ENCODE measurements at places on chromosomes 1 and 21.
A peak's percentile ranks its signal among the peaks of the same experiment; 100 is the strongest.

- DNase-seq = no peak
Measured at GRCh38 chr1:41935226-41935625, 16.5 kb upstream of the HIVEP3 start.

DNA sequence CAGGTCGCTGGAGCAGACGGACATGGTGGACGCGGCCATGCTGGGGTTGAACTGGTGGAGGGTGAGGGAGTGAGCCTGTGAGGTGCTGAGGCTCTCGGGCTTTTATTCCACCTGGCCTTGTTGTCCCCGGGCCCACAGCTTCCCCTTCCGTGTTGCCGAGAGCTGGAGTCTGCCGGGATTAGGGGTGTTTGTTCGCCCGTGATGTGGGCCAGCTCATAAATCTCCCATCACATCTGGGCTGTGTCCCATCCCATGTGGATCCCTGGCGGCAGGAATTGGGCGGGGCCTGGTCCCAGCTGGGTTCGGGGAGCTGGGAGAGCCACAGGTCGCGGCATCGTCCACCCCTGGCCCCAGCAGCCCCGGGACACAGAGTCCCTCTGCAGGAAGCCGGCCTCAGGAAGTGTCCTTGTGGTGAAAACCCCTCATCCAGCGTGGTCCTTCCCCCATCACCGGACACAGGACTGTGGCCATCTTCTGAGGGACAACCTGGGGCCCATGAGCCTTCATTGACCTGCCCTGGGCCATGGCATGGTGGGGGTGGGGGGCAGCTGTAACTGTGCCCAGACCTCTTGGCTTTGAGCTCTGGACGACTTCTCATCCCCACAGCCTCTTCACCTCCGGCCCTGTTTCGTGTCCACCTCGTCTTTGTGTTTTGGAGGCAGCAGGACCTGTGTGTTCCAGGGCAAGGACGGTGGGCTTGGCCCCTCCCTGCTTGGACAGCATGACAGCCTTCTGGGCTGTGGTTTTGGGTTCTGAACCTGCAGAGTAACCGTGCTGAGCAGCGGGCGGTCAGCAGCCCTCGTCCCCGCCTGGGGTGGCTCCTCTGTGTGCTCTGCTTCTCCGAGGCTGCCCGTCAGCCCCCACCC is at the start of gene KRTAP10-6:
KRTAP10-6 (minus strand) TSS at position 60 of the 866 bp plus-strand sequence; CDS start at position 39, 21 bp downstream.
- DNase-seq = peak; percentile 32

DNA sequence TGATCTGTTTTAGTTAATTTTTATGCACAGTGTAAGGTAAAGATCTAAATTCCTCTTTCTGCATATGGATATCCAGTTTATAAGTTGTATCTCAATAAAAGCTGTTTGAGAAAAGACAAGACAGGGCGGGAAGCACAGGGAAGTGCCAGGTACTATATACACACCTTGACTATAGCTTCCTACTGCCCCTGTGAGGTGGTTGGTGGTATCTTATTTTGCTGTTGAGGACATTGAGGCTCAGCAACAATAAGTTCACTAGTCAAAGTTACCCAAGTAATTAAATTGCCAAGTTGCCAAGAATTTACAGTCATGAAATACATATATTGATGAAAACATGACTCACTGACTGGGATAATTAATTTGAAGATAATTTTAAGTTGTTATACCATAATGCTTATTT is 109.1 kb downstream of the CD247 start:
- DNase-seq = no peak

DNA sequence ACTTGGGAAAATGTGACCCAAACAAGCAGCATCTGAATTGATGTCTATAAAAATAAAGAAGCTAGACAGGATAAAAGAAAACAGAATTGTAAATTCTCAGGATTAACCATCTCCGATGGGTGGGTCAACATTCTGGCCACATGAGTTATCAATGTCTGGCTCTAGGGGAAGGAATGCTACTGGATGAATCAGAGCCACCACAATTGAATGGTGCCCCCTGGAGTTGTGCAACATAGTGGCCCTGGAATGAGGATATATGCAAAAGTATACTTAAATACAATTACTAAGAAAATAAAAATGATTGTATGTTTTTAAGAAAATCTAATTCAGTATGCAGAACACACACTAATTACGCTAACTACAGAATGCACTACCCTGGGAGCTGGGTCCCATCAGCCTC is 185.6 kb downstream of the TGFBR3 start:
- DNase-seq = no peak

GRCh38 chr21:45996311-45997204 is 15.0 kb downstream of the COL6A1 start:
- no peak for DNase-seq

DNA sequence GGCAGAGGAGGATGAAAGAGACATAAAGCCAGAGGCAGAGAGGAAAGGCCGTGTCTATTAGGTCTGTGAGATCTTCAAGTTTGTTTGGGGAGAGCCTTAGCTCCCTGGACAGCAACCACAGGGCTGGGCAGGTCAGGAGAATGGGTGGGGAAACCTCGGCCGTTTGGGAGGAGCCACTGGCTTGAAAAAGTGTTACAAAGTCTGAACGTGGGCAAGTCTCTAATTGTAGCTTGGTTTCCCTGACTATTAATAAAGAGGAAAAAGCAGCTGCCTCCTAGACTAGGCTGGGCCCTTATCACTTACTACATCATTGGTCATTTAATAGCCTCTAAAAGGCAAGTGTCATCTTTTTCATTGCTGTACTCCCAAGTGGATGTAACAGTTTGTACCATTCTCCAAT is at the start of gene CCDC17:
CCDC17 (minus strand) TSS at position 83 of the 400 bp plus-strand sequence. CDS start 145 bp downstream, outside the sequence.
- DNase-seq = no peak

- peak; percentile 63 for DNase-seq
Measured at GRCh38 chr1:111139324-111139955, 453 bp downstream of the DRAM2 start.

GRCh38 chr1:41325801-41326200 is 35.4 kb upstream of the FOXO6 start:
- no peak for DNase-seq

DNA sequence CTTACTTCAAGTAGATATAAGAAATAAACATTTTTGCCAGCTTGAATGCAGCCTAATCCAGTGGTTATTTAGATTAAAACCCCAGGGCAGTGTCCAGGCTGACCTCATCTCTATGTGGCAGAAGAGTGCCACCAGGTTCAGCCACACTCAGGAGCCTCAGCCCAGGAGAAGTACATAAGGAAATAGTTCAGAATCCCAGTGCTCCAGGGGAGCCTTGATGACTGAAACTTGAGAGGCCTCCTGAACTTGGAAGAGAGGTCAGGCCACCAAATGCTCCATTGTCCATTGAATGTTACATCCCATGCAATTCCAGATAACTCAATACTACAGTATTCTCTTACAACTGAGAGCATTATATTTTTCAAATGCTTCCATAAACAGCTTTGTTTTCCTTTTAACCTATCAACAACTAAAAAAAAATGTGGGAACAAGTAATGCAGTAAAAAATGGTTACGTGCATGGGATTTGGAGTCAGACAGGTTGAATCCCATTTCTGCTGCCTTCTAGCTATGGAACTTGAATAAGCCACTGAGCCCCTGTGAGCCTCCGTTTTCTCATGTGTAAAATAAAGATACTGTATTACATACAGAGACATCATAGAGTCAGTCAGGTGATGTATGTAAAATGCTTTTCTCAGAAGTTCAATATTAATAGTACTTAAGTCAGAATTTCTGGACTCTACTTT is 248.0 kb downstream of the PLPP3 start:
- no peak for DNase-seq

GRCh38 chr1:231220801-231221200 is 20.2 kb upstream of the GNPAT start:
- DNase-seq = no peak

DNA sequence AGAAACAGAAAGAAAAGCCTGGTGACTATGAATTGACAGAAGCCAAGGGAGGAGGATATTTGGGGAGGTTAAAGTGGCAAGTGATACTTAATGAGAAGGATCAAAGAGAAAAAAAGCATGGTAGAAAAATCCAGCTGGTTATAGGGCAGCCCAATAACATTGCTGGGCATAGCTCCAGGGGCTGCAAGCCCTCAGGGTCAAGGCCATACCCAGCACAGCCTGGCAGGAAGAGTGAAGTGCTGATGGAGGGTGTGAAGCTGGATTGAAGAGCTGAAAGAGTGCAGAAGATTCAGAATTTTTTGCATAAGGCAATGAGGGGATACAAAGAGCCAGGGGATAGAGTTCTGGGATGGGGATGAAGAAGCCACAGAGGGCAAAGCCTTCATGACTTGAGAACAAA is 8.0 kb upstream of the HSD11B1 start:
- no peak for DNase-seq

DNA sequence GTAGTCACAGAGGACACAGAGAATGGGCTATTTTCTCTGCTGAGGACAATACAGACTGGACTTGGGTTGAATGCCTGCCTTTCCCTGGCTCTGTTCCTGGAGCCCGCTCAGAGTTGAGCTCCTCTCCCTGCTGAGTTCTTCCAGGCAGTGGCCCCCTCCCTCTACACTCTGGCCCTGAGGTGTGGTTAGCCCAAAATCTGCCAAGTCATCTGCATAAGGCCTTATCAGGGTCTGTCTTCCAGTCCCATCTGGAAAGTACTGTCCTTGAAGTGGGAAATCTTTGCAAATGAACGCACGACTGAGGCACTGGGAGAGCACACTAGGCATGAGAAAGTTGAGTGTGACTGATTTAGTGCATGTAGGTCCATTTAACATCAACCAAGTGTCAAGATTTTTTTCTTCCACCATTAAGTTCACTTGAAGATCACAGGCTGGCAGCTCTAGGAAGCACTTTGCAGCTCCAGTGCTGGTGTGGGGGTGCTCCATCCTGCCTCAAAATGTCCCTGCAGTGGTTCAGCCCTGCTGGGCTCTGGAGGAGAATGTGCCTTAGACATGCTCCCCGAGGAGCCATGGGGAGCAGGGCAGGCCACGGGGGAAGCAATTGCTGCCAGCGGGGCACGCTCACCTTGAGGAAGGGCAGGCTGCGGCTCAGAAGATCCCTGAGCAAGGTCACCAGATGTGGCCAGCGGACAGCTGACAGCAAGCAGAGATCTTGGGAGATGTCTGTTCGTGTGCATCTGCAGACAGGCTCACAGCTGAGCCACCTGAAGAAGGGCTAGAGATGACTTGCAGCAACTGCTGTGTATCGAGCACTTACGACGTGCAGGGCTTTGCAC is 41.5 kb downstream of the IER5 start:
- no peak for DNase-seq

GRCh38 chr1:119659628-119660027 is 11.6 kb upstream of the ZNF697 start:
- no peak for DNase-seq

GRCh38 chr1:62110198-62110817 is 84.3 kb upstream of the L1TD1 start:
- no peak for DNase-seq

DNA sequence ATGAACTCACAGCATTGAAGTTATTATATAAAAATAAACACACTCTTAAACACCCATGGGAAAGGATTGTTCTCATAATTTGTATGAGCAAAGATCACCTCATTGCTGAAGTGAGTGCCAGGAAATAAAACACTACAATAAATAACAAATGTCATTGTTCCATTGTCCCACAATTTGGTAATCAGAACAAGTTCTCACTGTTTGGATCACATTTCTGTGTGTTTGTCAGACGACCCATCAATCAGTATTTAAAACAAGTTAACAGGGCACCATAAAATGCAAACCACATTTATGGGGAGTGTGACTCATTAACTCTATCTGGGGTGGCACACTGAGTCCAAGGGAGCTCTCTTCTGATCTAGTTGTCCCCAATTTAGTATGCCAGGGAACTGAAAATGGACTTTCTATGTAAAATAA is 124.5 kb downstream of the PTPRC start:
- DNase-seq = no peak

GRCh38 chr1:175757381-175758015 is 14.1 kb upstream of the TNR start:
- peak; percentile 57 for DNase-seq

DNA sequence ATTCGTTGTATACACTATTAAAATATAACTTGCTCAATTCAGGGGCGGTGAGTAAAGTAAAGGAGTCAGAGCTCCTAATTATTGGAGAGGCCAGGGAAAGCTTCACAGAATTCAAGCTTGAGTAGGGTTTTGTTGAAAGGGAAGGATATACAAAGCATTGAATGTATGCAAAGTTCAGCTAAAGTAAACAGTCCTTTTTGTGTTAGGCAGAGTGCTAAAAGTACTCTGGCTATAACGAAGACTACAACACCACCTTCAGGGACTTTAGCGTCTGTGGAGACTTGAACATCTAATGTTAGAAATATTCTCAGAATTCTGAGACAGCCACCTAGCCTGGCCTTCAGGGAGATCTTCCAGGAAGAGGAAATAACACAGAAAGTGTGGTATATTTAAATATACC is 1.1 kb downstream of the FALEC start:
- no peak for DNase-seq

GRCh38 chr1:211549092-211549711 is 29.8 kb downstream of the SLC30A1 start:
- no peak for DNase-seq

DNA sequence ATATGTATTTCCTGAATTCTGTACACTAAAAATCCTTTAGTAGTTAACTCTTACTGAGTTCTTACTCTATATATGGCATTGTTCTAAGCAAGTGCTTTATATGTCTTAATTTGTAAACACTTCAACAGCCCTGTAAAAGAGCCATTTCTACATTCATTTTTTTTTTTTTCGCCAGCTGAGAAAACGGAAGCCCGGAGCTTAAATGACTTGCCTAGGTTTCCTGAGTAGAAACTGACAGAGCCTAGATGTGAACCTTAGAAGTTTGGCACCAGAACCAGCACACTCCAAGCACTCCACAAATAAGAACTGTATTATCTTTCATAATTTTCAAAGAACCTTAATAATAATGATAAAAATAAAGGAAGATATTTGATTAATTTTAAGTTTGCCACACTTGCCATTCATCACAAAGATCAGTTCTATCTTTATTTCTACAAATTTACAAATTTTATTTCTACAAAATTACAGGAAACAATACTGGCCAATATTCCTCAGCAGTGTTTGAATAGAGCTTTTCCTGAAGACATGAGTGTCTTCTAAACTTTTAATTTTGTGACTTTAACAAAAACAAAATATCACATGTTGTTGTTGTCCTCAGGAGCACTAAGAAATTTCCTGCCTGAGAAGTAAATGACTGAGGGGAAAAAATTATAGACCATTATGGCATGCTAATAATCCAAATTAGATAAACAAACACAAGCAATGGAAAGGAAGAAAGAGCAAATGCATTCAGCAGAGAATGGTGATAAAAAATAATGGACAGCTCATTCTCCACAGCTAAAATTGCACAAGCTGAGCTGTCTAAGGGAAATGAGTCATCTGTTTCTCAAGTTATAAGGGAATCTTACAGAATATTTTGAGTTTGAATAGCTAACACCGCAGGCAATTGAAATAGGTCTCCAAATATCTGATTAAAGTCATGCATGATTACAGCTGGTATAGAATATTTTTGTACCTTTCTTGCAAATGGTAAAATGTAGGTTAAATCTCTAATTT is 71.2 kb downstream of the DPYD start:
- no peak for DNase-seq

- DNase-seq = no peak
Measured at GRCh38 chr1:213688655-213689054, 299.1 kb upstream of the PROX1 start.

DNA sequence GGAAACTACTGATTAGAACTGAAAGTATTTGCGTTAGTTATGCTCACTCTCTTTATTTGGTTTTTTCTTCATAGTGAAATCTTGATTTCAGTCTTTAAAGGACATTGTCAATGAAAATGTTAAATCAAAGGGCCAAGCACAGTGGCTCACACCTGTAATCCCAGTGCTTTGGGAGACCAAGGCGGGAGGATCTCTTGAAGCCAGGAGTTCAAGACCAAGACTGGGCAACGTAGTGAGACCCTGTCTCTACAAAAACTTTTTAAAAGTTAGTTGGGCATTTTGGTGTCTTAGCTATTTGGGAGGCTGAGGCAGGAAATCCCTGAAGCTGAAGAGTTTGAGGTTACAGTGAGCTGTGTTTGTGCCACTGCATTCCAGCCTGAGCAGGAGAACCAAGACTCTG is 13.6 kb downstream of the RLF start:
- no peak for DNase-seq

- no peak for DNase-seq
Measured at GRCh38 chr1:221775206-221775605, 33.3 kb upstream of the DUSP10 start.

Measured in liver (tissue), 10 donors.